SK-N-SH treated with all-trans-retinoic acid at 6 μM for 48 hours (cell line): ENCODE measurements at places on chromosomes 2 and 18.
A peak's percentile ranks its signal among the peaks of the same experiment; 100 is the strongest.

DNA sequence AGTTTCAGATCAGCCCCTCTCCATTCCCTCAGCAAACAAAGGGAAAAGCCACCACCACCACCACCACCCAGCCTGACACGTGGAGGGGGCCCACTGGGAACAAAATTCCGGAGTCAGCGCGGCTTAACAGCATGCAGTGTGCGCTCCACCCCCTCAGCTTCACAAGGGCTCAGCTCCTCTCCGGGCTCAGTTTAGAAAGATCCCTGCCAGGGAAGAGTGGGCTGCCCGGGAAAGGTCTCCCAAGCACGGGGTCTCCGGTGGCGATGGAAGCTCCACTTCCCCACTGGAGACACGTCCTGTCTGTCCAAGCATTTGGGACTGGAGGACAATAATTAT is 55.7 kb downstream of the SNORC start:
- ATAC-seq = no peak

GRCh38 chr2:171210864-171211431 is 50.3 kb upstream of the TLK1 start:
- ATAC-seq = no peak

DNA sequence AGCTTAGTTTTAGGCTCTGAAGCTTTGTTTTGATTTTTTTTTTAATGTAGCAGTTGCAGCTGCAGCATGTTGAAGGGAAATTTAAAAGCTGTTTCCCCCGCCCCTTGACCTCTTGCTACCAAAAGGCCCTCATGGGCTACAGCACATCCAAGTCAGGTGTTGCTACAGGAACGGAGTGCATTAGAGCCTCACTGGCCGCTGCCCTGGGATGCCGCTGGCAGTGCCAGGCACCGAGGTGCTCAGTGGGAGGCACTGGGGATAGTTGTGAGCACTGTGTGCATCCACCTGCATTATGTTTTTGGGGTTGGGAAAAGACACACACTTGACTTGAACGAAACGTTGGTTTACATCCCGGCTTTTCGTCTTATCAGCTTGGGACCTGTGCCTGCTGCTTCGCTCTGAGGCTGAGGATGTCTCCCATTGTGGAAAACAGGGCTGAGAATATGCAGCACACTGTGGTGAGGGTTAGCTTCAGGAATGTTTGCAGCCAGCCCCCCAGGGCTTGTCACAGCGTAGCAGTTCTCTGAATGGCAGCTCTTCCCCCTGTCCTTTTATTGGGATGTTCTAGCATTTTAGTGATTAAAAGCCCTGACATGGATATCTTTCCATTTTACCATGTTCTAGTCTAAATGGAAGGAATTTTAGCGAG is 24.1 kb downstream of the DCDC2C start:
- no peak for ATAC-seq

- ATAC-seq = peak; percentile 93
These were observed 22.6 kb upstream of the FZD5 start for GRCh38 chr2:207792244-207792785.

DNA sequence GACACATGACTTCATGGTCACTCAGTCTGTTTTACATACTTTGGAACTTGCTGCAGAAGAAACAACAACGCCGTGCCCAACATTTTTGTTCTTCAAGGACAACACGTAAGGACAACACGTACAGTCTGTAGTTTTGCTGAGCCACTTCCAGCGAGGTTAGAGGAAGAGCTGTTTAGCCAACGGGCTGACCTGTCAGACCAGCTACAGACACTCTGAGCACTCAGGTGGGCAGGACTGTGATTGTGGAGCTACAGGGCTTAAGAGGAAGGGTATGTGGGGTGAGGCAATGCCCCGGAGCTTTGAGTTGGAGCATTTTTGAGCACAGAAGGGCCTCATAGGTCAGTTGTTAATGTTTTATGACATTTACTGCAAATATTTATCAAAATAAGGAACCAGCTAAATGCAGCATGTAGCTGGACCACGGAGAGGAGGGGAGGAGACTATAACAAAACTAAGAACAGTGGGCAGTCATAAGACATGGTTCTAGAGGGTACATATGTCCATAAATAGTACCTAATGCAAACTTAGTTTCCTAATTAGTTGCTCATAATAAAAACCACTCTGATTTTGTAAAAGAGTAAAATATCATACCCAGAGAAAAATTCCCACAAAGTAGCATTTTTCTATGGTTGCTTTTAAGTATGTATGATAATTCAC is 26.3 kb upstream of the NPC1 start:
- ATAC-seq = no peak

DNA sequence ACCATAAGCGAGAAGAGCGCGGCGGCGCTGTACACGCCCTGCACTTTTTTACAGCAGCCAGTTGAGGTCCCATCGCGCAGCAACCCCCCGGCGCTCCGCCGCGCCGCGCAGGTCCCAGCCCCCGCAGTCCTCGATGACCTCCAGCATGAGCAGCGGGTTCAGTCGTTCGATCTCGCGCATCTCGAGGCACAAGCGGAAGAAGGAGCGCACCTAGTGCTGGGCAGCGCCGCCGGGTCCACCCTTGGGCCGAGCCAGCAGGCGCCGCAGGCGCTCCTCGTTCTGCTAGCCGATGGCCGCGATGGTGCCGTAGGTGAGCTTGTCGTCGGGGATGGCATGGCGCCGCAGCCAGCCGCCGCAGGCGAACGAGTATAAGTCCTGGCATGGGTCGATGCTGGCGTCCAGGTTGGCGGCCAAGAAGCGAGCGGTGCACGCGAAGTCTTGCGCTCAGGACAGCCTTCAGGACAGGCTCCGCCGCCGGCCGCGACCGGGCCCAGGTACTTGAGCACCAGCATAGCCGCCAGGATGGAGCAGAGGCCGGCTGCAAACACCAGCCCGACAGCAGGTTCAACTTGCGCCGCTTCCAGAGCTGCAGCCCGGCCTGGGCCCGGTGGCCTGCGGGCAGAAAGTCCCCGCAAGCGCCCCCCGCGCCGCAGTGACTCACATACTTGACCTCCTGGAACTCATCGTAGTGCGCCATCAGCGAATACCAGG is 8.3 kb downstream of the ALPP start:
- ATAC-seq = peak; percentile 22

- peak; percentile 48 for ATAC-seq
These were observed 225.2 kb upstream of the SPOPL start for GRCh38 chr2:138276339-138276738.

- ATAC-seq = peak; percentile 80
These were observed 147.1 kb downstream of the SH3BP4 start for GRCh38 chr2:235098736-235099494.

DNA sequence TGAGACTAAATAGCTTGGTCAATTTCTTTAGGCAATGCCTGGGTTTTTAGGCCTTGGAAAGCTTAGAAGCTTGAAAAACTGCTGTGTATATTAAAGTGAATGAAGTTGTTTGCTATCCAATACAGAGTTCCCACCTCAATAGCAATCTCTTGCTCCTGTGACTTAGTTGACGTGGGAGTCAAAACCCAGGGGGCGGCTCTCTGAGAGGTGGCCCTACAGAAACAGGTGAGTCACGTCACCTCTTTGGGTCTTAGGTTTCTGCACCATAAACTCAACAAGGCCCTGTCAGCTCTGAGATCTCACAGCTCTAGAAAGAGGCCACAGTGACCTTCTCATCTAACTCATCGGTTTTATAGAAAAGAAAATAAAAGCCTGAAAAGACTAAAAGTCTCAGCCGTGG is 79.6 kb downstream of the ADD2 start:
- no peak for ATAC-seq

DNA sequence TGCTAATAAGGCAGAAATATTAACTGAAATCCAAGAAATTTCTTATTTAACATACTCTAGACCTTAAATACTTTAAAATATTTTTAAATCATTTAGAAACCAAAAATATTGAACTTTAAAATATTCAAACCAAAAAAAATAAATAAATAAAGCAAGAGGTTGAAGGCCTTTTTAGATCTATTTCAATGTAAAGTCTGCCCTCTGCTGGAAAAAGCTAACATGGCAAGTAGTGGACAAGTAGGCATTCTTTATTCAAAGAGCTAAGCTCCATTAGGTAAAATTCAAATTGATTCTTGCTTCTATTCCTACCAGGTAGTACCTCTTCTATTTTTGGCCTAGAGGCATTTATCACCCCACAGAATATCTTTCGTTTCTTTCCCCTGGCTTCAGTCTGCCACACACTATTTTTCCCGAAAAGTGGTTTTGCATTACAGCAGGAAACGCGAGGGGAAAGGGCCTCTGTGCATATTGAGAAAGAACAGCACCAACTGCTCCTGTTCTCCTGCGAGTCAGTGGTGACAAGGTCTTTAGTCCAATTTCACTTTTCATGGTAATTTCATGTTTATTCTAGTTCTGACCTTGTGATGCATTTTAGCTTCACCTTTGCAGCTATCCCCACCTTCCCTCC is 20.4 kb downstream of the IFIH1 start:
- peak; percentile 67 for ATAC-seq

GRCh38 chr2:225070811-225071210 is 28.5 kb upstream of the DOCK10 start:
- ATAC-seq = no peak

DNA sequence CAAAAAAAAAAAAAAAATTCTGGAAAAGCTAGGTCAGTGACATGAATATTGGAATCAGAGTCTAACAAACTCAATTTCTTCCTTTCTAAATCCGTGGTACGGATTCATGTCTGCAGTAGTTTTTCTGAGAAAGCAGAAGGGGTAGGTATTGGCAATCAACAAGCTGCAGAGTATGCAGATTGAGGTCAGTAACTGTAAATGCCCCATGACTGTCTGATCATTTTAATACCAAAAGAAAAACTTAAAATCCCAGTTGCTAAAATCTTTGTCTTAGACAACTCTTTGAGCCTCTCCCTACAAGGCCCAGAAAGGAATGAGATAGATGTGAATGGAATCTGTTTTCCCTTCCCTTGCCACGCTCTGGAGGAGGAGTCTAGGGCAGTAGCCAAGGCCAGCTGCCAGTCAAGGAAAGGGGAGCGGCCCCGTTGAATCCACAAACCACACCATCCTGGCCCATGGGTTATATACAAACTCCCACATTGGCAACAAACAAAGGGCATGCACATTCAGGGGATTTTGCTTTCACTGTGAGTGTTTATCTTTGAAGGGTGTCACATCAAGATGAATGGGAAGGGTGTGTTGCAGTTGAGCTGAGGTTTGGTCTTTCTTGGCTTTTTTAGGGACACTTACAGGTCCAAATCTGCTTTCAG is 6.1 kb upstream of the CASP8 start:
- ATAC-seq = peak; percentile 43
